ENCODE measurements at places on chromosomes 3 and 15. TPM values are rescaled to one million over a fixed set of nuclear protein-coding genes. Genes with fewer than 3 reads are reported as not detected.

CPN2 gene
- total RNA-seq: not detected

SLITRK3 gene
- not detected for total RNA-seq

GRCh38 chr3:17176757-17177156 lies 292.0 kb downstream of the PLCL2 start:
- H3K27me3 ChIP-seq: no peaks in the 10 kb centered on the region
- H3K27ac ChIP-seq: no peak overlapping the region
- DNase-seq: no peak
- peaks cover 12% of the 10 kb centered on the region for H3K4me1 ChIP-seq
- no peaks in the 10 kb centered on the region for H3K36me3 ChIP-seq

GRCh38 chr3:40216471-40216870 lies 93.0 kb upstream of the EIF1B start:
- H3K4me3 ChIP-seq: no peak overlapping the region
- no peak overlapping the region for H3K27ac ChIP-seq
- peaks cover 40% of the 10 kb centered on the region for H3K27me3 ChIP-seq
